LoVo (cell line): ENCODE measurements at places on chromosomes 2 and 18.

DNA sequence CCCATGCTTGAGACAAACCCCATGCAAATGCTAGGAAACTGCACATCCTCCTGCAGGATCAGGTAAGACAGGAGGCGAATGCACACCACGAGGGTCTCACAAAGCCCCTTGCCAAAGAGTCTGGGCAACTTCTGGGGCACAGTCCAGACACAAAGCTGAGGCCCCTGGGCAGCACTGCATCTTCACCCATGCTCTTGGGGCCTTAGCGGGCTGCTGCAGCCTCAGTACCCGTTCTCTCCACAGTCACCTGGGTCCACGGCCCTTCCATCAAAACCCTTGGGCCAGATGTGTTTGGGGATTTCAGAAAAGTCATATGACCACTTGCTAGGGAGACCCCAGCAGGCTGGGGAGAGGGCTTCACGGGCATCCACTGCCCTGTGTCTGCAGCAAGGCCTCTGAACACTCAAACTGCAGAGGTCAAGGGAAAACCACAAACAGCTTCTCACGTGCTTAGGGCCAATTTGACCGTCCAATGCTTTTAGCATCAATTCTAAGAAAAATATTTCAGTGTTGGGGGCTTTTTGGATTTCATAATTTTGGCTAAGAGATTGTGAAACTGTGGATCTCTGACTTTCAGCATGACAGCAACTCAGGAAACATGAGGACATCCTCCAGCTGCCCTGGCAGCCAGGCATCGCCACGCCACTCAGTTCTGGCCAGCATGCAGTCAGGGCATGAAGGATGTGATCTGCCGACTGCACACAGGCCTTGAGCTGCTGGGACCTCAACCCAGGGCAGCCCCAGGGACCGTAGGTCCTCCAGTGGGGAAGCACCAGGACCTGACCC, 20.0 kb downstream of the PASK start:
- no peak for DNase-seq

DNA sequence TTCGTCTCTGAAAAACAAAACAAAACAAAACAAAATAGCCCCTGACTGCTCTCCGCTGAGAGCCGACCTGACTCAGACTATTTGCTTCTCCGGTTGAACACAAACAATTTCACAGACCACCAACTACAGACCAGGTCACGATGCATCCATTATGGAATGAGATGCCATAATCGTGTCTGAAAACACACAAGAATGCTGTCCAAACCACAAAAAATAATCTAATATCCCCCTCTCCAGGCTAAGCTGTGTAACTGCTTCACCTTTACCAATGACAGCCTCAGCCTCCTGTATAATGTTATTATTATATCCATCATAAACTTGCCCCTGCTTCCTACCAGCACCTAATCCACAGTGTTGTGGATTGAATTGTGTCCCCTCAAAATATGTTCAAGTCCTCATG, 114.7 kb downstream of the DNAH6 start:
- DNase-seq, result peak; percentile 64

GRCh38 chr18:50126471-50126870, 68.5 kb downstream of the MYO5B start:
- no peak for DNase-seq

GRCh38 chr2:44087714-44088092, 81.0 kb upstream of the PPM1B start:
- DNase-seq, result peak; percentile 43

GRCh38 chr2:64587561-64587960, 63.4 kb downstream of the AFTPH start:
- no peak for DNase-seq

GRCh38 chr18:57063601-57064103, 83.2 kb upstream of the BOD1L2 start:
- DNase-seq, result no peak

DNA sequence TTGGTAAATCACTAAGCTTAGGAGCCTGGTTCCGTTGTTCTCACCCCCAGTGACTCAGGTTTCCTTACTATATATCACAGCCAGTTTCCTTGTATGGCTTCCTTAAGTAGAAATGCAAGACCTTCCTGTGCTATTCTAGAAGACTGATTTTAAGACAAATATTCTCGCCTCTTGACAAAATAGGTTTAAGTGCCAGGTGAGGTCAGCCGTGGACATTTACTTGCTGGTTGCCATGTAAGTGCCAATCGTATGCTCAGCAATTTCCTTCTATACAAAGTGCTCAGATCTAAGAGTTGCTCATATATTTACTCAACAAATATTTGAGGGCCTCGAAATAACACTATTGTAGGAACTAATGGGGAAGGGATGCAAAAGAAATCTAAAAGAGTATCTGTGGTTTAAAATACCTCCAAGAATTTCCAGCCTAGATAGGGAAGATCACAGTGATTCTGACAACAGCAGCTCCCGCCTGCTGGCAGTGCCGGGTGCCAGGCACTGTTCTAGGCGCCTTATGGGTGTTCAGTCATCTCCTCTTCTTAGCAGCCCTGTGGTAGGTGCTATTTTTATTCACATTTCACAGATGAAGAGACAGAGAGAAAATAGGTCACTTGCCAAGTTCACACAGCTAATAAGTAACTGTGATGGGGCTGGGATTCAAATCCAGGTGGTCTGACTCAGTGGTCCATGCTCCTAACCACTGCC, 95.3 kb upstream of the B3GNT7 start:
- no peak for DNase-seq

DNA sequence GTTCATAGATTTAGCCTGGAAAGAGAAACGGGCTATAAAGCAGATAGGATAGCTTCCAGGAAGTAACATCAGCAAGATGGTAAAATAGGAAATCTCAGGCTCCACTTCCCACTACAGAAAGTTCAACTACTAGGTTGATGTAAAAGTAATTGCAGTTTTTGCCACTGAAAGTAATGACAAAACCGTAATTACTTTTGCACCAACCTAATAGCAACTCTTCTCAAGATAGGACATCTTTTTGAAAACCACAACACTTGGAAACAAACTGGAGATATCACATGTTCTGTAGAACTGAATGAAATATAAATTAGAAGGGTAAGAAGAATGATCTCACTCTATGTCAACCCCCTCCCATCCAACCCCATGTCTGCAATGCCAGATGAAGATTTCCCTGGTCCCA, 1154.3 kb downstream of the BCL11A start:
- DNase-seq, result no peak

GRCh38 chr2:186925514-186925913, 76.5 kb upstream of the ZSWIM2 start:
- DNase-seq, result no peak

GRCh38 chr2:29223851-29224692, 108.9 kb downstream of the CLIP4 start:
- DNase-seq, result peak; percentile 43

DNA sequence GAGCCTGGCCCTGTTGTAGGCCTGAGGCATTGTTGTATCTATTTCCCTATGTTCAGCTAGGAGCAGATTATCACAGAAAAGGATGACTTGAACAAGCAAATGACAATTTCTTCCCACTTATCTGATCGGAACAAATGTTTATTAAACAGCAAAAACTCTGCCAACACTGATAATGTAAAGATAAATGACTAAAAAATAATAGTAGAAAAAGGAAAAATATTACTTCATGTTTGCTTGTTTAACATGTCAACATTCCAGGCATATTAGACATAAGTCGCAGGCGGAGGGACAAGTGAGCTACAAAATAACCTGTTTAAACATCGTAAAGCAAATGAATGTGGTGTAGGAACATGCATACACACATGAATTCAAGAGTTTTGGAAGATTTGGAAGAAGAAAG, 257.9 kb downstream of the TMX3 start:
- DNase-seq, result no peak

DNA sequence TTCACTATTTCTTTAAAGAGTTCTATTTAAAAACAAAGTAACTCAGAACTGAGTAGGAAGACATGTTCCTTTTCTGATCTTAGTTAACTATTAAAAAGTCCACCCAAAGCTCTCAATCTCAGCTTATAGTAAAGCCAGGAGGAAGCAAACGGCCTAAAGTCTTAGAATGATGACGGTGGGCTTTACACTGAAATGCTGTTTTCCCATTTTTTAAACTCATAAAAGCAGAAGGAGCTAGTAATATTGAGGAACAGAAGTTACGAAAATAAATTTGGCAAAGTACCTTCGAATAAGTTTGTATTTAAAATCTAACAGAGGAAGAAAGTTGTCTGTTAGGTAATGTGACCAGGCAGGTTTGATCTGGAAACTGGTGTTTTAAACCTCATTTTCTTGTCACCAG, 111.1 kb downstream of the ZNF532 start:
- DNase-seq, result no peak

DNA sequence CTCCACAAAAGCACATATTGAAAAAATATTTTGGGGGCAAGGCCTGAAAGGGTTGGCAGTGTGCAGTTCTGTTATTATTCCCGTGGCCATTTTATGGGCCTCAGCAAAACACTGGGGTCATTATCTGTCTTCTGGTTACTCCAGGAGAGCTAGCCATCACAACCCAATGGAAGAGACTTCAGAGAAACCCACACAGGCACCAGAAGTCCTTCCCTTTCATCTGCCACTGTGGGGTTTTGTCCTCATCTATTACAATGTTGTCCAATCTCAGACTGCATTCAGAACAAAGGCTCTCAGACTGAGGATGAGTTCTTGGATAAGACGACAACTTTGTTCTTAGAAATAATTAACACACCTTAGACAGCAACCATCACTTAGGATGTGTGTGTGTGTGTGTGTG, 98.4 kb downstream of the PIEZO2 start:
- DNase-seq, result no peak

DNA sequence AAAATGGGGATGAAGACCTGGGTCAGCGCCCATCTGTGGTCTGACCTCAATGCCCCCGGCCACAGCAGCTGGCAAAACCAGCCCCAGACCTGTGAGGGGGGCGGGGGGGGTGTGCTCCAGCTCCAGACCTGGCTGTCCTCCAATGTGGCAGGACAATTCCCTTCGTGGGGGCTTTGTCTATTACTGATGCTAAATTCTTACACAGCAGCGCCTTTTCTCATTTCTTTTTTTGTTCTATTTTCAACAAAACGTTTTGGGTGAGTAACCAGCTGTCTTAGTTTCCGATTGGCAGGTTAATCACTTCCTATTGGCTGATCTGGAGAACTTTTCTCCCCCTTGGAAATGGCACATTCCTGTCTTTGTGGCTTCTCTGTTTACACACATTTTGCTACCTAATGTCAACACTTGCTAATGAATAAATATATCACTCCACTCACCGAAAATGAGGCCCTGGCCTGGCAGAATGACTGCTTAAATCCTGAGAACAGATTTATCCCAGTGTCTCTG, 4.4 kb downstream of the SMAD7 start:
- peak; percentile 32 for DNase-seq

GRCh38 chr2:62578803-62579640, 73.0 kb upstream of the TMEM17 start:
- DNase-seq, result peak; percentile 77

GRCh38 chr2:120628248-120628647, 107.4 kb upstream of the GLI2 start:
- DNase-seq, result no peak

DNA sequence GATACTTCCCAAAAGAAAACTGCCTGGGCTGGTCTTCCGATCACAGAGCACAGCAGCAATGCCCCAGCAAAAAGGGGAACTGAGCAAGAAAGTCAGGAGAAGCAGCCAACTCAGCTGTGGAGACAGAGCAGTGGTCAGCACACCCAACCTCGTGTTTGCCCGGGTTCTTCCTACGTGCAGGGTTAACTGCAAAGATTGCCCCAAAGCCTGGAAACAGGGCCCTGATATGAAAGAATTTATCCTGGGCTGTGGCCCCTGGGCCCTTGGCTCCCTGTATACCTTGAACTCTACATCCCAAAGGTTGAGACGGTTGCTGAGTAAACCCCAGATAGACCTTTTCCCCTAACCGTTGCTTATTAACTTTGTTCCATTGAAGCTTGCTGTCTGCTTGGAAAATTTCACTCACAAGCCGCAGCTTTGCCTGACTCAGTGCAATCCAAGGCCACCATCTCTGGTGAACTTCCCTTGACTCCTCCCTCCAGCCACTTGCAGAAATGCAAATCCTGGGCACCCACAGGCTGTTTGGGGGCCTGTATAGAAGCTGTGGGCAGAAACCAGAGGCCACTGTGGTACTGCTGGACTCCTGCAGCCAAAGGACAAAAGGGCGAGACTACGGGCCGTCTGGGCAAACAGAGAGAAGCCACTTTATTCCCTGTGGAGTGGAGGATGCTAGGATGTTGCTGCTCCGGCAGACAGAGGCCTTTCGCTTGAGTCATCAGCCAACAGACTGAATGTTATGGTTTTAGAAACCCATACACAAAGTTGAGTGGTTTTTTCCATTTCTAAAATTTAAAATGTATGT, 18.2 kb downstream of the NRP2 start:
- no peak for DNase-seq
